Stimulated activated CD4-positive, alpha-beta T cell treated with anti-CD3 and anti-CD28 coated beads, Interleukin-1b, Interleukin-23, amount 100 ng/mL, for 4 hours (primary cell): ENCODE measurements at places on chromosomes 3 and 15.

GRCh38 chr3:133380481-133381225 is 19.2 kb upstream of the BFSP2 start:
- no peak for DNase-seq

GRCh38 chr3:88076712-88077111 is 17.7 kb downstream of the ZNF654 start:
- DNase-seq, result no peak

- DNase-seq, result no peak
These were observed 52.1 kb upstream of the IL12A start for GRCh38 chr3:159936541-159936940.

- DNase-seq, result no peak
These were observed 480.8 kb upstream of the TPRG1 start for GRCh38 chr3:188691004-188691403.

DNA sequence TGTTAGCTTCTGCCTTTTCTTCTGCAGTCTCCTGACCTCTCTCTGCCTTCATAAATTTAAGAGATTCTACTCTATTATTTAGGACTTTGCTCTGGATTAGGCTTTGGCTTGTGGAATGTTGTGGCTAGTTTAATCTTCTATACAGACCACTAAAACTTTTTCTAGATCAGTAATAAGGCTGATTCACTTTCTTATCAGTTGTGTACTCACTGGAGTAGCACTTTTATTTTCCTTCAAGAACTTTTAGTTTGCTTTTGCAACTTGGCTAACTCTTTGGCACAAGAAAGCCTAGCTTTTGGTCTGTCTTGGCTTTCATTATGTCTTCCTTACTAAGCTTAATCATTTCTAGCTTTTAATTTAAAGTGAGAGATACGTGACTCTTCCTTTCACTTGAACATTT is 265.5 kb upstream of the TBC1D5 start:
- no peak for DNase-seq

DNA sequence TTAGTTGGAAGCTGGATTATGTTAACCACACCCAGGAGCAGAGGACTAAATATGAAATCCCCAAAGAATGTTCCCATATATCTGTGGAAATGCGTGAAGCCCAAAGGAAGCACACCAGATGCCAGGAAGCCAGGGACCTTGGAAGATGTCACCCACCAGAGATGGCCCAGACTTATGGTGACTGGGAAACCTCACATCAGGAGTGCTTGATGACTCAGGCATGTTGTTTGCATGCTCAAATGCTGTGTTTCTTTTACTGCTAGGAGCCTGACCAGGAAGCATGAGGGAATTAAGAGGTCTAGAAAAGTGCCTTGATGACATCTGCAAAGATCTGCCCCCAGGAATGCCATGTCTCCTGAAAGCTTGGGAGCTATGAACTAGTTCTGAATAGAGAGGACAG is 109.0 kb upstream of the SLC2A2 start:
- no peak for DNase-seq

DNA sequence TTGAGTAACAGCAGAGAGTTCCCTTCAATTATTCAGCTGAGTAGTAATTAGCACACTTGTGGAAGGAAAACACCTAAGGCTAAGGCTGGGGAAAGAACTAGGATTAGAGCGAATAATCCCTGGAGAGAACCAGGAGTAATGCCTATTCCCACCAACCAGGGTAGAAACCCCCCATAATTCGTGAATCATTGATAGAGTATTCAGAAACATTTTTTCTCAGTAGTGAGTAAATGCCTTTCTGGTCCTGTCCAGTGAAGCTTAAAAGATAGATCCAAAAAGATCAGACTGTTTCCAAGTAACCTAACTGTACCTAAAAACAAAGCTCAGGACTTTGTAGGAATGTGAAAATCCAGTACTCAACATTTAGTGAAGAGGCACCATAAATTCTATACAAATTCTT is 71.2 kb downstream of the DGKG start:
- DNase-seq, result no peak

GRCh38 chr15:76258460-76258859 is 52.8 kb downstream of the ETFA start:
- no peak for DNase-seq

- DNase-seq, result no peak
These were observed 9.8 kb downstream of the TMEM108 start for GRCh38 chr3:133047980-133048379.
